Activated CD8-positive, alpha-beta memory T cell treated with anti-CD3 and anti-CD28 coated beads, Interleukin-2, amount 10 ng/mL, durations not matched to agents 7 days and 5 days (primary cell): ENCODE measurements at places on chromosomes 7 and 10. TPM values are rescaled to one million over a fixed set of nuclear protein-coding genes. Genes with fewer than 3 reads are reported as not detected.

DNA sequence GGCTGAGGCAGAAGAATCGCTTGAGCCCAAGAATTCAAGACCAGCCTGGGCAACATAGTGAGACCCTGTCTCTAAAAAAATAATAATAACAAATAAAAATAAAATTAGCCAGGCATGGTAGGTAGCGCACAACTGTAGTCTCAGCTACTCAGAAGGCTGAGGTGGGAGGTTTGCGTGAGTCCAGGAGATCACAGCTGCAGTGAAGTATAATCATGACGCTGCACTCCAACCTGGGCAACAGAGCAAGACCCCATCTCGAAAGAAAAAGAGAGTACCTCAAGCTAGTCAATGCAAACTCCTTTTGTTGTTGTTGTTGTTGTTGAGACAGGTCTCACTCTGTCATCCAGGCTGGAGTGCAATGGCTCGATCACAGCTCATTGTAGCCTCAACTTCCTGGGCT is 34.0 kb upstream of the NFE2L3 start:
- no peak for DNase-seq

GRCh38 chr10:101446071-101446470 is 92.1 kb downstream of the BTRC start:
- DNase-seq: no peak

DNA sequence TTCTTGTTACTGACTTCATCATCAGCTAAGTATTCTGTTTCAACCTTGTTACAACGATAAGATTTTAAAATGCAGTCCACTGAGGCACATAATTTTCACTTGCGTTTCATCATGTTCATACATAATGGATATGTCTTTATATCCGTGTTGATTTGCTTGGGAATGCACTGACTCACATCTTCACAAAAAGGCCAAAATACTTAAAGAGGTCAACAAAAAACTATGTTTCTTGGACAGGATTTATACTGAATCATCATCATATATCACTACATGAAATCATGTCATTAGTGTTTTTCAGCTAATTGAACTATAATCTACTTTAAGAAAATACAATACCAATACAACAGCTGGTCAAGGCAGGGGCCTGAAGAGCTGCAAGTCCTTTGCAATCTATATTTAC is 324.5 kb upstream of the KLF6 start:
- no peak for DNase-seq

DNA sequence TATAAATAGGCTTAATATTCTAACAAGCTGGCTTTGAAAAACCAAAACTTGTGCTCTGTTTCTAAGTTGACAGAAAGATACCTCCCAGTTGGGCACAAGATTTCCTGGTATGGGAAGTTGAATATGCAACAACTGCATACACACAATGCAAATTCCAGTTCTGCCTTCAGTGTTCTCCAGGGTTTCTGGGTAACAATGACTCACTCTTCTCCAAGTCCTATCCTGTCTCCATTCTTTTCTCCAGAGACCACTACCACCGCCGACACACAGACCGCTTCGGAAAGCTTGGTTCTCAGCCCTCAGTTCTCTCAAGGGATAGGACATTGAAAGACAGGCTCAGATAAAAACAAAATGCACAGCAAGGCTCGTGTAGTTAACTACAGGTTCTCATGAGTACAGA is 12.2 kb downstream of the PDE1C start:
- no peak for DNase-seq

DNA sequence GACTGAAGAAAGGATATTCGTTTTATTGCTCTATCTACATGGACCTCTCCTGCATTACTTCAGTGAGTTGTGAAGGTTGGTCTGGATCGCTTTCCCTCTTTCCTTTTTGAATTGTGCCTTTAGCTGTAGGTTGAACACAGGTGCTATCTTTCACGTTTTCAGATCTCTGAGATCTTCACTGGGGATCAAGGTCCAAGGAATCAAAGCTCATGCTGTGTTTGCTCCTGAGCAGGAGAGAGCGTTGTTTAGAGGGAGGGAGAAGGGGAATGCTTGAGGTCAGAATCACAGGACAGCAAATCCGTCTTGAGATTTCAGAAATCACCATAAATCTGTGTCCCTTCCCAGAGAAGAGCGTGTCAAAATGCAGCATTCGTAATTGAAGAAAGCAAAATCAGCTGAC is 105.0 kb downstream of the INSYN2A start:
- DNase-seq: no peak

DNA sequence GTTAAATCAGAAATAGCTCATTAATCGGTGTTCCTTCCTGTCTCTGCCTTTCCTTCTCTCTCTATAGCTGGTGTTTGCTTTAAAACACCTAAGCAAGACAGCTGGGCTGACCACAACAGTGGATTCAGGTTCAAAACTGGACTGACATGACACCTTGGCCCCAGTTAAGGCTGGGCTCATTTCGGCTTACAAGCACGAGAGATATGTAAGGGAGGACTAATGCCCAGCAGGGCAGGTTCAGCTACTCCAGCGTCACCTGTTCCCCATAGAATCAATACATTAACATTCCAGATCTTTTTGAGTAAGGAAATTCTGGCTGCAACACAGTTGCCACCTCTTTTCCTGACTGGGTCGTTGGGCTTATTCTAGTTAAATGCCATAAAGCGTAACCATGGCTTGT is 323.0 kb upstream of the AOAH start:
- no peak for DNase-seq

- DNase-seq: no peak
These were observed 9.7 kb downstream of the ATP5MF start for GRCh38 chr7:99456288-99456687.

GRCh38 chr7:64849250-64849923 is 53.7 kb upstream of the ZNF273 start:
- DNase-seq: no peak

DNA sequence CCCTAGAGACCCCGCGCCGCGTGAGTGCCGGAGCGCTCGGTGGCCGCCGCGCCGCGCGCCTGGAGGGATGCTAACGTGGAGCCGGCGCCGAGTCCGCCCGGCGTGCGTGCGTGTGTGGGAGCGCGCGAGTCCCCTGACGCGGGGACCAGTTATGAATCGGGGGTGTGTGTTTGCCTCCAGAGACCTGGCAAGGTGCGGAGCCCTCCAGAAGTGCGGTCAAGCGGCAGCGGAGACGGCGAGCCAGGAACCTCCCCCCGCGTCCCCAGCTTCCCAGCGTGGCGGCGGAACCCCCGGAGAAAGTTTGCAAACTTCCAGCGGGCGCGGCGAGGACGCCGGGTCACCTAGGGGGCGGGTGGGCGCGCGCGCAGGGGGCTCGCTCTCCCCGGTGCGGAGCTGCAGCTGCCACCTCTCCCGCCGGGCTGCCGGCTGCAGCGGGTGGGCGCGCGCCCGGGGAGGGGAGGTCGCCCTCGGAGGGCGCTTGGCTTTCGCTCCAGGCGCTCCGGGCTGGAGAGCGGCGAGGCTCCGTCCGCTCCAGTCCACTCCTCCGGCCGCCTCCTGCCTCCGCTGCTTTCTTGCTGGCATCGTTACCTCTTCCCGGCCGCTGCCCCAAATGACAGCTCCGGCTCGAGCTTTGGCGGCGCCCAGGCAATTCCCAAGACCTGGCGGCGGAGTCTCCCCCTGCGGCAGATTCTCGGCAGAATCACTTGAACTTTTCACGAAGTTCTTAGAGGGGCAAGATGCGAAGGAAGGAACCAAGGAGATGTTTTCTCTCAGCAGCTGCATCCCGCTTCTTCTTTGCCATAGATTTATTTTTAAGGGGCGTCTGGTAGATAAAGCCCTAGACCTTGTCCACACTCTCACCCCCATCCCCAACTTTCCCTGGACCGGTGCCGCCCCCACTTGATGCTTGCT is 2.3 kb upstream of the CREB5 start:
- DNase-seq: no peak

DNA sequence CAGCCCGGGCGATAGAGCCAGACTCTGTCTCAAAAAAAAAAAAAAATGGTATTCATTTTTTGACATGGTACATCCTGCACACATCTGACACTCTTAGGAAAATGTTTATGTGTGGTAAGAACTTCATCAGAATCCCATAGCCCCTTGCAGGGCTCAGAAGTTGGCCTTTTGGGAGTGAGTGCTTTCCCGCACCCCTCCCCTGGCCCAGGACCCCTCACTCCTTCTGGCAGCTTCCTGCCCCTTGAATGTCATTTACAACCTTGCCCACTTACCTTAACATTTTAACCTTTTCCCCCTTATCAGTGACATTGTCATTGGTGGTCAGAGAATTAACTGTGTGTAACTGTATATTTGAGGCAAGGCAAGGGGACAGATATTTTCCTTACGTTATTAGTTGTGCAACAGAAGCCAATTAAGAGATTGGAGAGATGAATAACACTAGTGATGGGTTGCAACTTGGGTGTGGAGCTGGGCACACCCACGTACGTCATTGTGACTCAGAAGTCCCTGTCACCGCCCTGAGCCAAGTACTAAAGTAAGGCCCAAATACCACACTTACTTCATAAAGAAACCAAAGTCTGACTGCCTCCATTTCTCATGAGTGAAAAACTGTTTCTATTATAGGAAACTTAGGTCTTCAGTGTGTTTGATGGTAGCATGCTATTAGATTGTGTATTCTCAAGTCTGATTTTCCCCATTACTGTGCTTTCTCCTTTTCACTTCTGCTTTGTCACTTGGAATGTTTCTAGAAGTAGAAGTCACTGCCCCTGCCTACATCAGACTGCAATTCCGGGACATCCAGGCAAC is 31.6 kb downstream of the OGDH start:
- peak; percentile 92 for DNase-seq

DNA sequence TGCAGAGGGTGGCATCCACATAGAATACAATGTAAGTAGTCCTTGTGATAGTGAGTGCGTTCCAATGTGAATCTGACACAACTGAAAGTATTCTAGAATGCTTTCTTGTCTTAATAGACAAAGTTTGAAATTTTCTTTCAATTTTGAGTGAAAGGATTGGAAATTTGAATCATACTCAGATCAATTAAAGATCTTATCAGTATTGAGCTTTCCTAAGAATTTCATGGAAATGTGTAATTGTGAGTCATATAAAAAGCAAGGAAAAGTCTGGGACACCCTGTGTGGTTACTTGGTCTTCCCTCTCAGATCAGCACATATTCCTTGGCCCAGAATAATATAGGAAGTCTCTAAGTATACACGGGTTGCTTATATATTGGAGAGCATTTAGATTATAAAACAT is 99.1 kb downstream of the MBL2 start:
- no peak for DNase-seq

DNA sequence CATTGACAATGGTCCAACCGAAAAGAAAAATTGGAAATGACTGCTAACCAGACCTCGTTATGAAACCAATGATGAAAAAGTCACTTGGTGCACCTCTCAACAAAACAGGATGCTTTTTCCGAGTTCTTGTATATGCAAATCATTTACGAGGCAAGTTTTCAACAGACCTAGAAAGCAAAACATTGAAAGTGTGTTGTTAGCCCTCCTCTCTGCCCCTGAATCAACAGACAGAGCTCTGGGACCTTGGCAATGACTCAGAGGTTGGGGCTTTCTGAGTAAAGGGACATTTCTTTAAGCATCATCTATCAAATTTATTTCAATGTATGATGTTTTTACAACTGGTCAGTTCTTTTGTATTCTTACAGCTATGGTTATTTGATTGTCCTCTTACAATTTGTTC is 16.3 kb upstream of the DKK1 start:
- DNase-seq: no peak

DNA sequence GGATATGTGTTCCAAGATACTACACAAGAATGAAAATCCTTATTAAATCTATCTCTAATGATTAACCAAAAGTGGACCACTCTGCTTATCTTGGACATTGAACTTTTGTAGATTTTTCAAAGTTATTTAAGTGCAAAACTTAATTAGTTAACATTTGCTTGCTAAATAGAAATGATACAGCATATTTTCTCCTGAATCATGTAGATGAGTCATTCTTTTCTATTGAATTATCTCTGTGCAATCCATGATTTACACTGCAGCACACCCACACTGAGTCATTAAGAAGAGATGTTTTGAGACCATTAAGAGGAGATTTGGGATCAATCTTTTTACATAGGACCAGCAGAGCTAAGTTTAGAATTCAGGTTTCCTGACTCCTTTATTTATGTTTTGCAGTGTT is 6.6 kb upstream of the ABCC2 start:
- no peak for DNase-seq

- no peak for DNase-seq
These were observed 13.4 kb downstream of the FEZF1 start for GRCh38 chr7:122291189-122291588.

GRCh38 chr10:5585517-5586206 is 60.9 kb downstream of the CALML3 start:
- no peak for DNase-seq

- no peak for DNase-seq
These were observed 55.9 kb downstream of the FAM204A start for GRCh38 chr10:118286051-118286838.

DNA sequence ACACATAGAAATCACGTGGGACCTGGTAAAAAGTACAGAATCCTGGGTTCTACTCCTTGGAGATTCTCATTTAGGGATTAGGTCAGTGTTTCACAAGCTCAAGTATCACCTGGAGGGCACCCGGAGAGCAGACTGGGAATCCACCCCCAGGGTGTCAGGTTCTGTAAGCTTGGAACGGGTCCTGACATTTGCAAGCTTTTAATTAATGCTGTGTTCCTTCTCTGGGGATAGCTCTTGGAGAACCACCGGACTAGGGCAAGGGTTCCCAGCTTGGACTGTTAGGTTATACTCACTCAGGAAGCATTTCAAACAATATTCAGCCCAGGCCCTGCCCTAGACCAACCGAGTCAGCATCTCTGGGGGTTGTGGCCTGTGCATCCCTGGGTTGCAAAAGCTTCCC is 23.0 kb downstream of the TCF7L2 start:
- no peak for DNase-seq

- DNase-seq: no peak
These were observed 428.5 kb downstream of the GALNT17 start for GRCh38 chr7:71560354-71560995.

- no peak for DNase-seq
These were observed 8.5 kb downstream of the SAP25 start for GRCh38 chr7:100565133-100565571.

GRCh38 chr10:8085251-8085650 is 30.8 kb downstream of the GATA3 start:
- DNase-seq: no peak

Gene PPP1R9A
- 0.07 TPM for total RNA-seq

Gene OR2F1
- total RNA-seq: not detected

Gene ST7
- 7.2 TPM for total RNA-seq

Gene SMURF1
- 13.9 TPM for total RNA-seq

Gene MGMT
- 17.0 TPM for total RNA-seq

Gene MRPS24
- total RNA-seq: 75.3 TPM

Gene CHCHD3
- 49.5 TPM for total RNA-seq

Gene IFIT1
- total RNA-seq: 45.8 TPM

Gene ERVW-1
- total RNA-seq: not detected
